Hematopoietic multipotent progenitor cell treated with erythropoietin and hydrocortisone succinate and interleukin-3 and kit ligand, for 8 days (in vitro differentiated cells): ENCODE measurements at places on chromosomes 7 and 10.

GRCh38 chr10:57830877-57831560, 436.7 kb downstream of the IPMK start:
- no peak for DNase-seq

DNA sequence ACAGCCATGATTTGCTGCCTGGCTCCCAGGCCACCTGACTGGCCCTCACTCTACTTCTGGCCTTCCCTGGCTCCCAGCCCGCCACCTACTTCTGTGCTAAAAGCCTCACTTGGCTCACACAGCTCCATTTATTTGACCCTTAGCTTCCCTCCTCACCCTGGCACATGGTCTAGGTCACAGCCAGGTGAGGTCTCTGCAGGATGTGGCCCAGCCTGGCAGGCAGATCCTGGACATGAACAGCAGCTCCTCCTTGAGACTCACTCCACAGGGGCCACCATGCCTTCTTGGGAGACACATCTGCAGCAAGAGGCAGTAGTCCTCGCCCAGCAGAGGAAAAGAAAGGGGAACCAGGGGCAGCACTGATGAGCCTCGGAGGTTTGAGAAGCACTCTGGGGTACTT, 64.6 kb downstream of the GRID1 start:
- no peak for DNase-seq

DNA sequence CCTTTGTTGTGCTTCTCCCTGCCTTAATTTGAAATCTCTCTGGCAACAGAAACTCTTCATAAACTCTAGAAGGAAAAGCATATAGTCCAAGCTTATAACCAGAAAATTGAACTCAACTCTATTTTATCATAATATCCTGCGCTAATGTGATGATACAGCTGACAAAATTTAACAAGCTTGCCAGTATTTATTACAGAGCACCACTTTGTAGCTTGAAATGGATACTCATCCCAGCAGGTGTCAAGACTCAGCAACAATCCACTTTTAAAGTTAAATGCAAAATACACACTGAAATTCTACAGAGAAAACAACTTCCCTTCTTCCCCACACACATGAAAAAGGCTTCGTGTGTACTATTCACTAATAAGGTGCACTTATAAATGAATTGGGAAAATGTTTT, 228.9 kb downstream of the AGMO start:
- DNase-seq = no peak

DNA sequence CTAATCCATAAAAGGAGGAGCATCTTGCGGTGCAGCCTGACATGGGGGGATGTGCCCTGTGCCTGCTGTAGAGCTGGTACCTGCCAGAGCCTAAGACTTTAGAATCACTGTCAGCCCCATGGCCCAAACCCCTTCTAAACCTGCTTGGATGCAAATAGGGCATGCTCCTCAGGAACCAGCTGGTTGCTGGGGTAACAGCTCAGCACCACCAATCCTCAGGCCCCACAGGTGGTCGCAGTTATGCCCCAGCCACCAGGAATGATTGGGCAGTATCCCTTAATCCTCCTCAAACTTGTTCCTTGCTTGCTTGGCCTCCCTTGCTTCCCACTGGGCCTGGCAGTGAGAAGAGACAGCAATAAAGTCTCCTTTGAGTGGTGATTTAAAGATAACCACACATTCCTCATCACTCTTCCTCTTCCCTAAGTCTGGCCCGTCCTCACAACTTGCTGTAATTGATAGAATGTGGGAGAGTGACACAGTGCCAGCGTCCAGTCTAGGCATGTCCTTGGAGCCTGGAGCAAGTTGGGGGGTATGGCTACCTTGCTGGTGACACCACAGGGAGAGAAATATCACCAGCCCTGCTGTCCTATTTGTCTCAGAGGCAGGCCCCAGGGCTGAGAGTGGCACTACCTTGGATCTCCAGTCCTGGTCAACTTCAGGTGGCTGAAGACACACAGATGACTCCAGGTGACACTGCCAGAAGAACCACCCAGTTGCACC, 43.0 kb downstream of the VSTM4 start:
- no peak for DNase-seq

DNA sequence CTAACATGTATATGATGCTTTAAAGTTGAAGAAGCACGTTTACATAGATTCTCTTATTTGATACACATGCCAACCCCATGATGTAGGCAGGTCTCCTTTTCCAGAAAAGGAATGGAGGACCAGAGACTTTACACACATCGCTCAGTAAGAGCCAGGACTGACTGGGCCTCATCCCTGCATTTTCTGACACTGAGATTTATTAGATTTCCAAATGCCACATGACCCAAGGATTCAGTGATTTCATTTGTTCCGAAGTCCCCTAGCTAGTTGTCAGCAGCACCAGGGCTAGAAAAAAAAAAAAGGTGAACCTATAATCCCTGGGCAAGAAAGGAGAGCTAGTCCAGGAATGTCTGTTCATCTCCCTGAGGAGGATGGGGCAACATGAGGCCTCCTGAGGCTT, 143.3 kb upstream of the AGK start:
- no peak for DNase-seq

GRCh38 chr10:71290806-71291527, 28.1 kb upstream of the SLC29A3 start:
- no peak for DNase-seq

DNA sequence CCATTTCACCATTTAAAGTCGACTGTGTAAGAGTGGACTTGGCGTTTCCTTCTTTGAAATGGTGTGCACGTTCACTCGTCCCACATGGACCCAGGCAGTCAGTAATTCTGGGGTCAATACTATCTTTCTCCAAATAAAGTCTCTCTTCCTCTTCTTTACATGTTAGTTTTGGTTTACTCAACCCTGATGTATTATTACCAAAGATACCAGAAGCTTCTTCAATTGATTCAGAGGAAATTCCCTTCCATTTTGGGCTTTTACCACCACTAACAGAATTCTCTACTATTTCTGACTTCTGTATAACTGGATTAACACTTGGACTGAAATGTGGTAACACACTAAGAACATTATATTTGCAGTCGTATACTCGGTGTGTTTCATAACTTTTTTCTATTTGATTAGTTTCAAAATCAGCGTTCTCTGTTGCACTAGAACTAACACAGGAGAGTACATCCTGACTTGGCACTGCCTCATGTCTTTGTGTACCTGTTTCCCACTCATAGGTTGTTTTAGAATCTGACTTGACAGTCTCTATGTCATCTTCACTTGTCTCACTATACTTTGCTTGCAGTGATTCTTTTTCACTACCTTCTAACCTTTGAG, 60.8 kb downstream of the LARP4B start:
- DNase-seq = no peak

DNA sequence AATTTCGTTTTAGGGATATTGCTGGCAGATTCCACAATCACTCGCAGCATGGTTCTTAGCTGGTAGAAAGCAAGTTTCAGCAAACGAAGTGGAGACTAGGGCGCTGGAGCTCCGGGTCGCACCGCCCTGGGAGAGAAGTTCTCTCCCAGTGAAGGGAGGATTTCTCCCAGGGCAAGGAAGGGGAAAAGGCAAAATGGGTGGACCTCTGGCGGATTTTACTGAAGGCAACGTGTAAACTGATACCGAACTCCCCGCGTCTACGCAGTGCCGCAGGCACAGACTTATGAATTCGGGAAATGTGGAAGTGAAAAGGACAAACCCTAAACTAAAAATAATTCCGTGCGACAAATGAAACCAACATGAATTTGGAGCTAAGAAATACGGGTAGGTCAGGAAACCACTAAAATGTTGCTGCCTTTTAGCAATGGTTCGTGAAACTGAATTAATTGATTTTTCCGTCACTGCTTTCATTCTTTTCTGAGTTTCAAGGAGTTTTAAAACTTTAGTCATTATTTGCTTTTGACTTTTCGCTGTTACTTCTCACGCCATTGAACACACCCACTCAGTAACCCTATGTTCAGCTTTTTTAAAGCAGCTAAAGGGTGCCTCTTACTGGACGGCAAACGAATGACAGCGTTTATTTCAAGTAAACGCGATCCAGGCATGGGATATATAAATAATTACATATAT, at the start of gene MYOF:
Gene MYOF (minus strand): TSS at position 190 of the 690 bp plus-strand sequence. CDS start 140 bp downstream, at position 50.
- peak; percentile 62 for DNase-seq

- peak; percentile 16 for DNase-seq
Measured at GRCh38 chr10:68153473-68154210, 44.4 kb downstream of the MYPN start.

DNA sequence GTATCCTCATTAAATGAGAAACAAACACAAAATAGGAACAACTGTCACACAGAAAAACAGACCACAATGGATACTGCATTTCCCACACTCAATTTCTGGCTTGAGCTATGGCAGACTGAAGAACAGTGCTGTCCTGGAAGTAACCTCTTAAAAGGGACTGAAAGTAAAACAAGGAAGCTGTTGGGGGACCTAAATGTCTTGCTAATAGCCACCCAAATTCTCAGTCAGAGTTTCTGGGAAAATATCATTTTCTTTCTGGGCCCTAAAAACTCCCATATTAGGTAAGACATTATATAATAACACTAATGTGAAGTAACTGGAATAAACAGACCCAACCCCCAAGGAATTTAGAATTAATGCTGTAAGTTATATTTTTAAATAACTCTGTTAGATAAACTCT, 80.9 kb upstream of the TFEC start:
- DNase-seq = no peak

DNA sequence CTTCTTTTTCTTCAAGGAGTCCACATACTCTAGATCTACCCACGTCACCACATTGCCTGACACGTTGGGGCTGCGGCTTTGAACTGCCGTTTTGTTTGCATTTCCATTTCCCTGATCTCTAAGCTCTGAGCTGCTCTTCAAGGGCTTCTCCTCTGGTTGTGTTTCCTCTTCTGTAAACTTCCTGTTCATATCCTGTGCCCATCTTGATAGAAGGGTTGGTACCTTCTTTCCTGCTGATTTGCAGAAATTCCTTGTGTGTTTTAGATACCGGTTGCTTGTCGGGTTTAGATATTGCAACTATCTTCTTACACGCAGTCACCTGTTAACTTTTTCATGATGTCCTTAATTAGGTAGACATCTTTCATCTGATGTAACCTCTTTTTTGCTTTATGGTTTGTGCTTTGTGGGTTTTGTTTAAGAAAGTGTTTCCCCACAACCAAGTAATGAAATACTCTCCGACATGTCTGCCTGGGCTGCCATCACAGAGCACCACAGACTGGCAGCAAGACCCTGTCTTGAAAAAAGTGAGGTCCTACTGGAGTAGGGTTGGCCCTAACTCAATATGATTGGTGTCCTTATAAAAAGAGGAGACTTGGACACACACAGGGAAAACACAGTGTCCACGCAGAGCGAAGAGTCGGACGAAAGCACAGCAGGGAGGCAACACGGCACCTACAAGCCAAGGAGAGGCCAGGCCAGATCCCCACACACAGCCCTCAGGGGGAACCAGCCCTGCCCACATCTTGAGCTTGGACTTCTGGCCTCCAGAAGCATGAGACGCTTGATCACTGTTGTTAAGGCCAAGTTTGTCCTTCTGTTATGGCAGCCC, 99.1 kb upstream of the PDGFA start:
- DNase-seq = peak; percentile 37

GRCh38 chr10:80333983-80334382, 22.6 kb downstream of the DYDC1 start:
- no peak for DNase-seq

- no peak for DNase-seq
Measured at GRCh38 chr7:94236960-94237359, 157.7 kb upstream of the COL1A2 start.

GRCh38 chr10:21535494-21535965, 1.5 kb downstream of the MLLT10 start:
- no peak for DNase-seq

DNA sequence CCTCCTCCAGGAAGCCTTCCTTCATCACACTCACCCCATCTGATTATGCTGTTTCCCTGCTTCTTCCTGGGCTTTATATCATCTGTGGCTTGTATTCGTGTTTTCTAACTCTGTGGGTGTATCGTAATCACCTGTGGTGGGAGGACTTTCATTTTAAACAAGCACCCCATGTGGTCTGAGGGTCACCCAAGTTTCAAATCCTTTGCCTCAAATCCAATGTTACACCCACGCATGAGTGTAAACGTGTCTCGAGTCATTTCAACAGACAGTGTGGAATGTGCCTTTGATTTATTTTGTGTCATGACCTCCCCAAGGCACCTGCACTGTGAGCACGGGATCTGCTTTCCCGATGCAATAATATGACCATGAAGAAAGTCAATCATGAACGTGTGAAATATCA, 17.5 kb upstream of the LYZL2 start:
- DNase-seq = no peak

- no peak for DNase-seq
Measured at GRCh38 chr10:78588194-78588811, 480.5 kb upstream of the ZMIZ1 start.

GRCh38 chr7:55594414-55594813, 22.1 kb upstream of the VOPP1 start:
- DNase-seq = no peak

GRCh38 chr7:130383187-130383980, 3.1 kb downstream of the CPA1 start:
- DNase-seq = no peak

- peak; percentile 55 for DNase-seq
Measured at GRCh38 chr7:105808703-105809590, 67.5 kb downstream of the ATXN7L1 start.

DNA sequence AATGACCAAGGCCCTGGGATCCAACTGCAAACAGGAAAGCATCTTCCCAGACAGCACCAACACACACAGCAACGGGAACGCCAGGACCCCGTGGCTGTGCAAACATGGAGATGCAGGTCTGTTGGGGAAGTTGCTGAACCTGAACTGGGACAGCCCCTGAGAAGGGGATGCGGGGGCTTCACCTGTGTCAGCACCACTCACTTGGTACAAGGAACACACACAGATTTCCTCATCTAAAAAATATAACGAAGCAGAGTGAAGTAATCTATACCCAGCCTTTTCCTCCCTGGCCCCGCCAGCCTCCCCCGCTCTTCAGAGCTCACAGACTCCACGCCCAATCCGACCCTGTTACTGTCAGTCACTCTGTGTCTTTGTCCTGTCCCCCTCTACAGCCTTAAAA, 93.0 kb downstream of the PTPRN2 start:
- no peak for DNase-seq

GRCh38 chr10:124943301-124944092, 1.6 kb downstream of the ZRANB1 start:
- DNase-seq = no peak

DNA sequence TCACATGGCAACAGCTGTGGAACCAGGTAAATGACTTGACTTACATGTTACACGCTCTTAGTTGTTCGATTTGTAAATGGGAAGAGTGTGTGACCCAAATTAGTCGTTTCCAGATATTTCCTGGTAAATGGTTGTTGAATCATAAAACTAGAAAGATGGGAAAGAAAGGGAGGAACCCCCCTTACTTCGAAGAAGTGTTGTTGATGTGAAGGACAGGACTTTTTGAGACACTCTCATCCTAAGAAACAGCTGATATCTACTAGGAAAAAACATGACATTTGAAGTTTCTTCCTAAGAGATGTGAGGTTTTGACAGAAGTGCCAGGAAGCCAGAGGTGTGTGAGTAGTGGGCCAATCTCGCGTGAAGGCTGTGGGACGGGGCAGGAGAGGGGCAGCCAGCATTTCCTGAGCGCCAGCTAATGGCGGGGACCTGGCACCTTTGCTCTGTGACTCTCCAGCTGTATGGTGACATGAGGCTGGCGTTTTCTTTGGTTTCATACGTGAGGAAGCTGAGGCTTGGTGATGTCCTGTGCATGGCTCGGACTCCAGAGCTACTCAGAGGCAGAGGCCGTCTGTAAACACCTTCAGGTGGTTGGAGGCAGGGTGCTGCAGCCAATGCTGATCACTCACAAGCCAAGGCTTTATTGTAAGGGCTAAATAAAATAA, 53.7 kb downstream of the IKZF1 start:
- DNase-seq = peak; percentile 36
